Activated T-helper 1 cell treated with anti-CD3 and anti-CD28 coated beads, Interleukin-12 subunit alpha, Interleukin-12 subunit beta, Interleukin-2, Interleukin-4 antibody, amounts not matched to agents 30 ng/mL and 10 ng/mL and 1 ng/mL, durations not matched to agents 14 hours and 24 hours and 36 hours (primary cell): ENCODE measurements at places on chromosomes 3 and 15. TPM values are rescaled to one million over a fixed set of nuclear protein-coding genes. Genes with fewer than 3 reads are reported as not detected.

MINAR1 gene
- 0.60 and 0.93 TPM in 2 replicates for total RNA-seq

ITIH1 gene
- total RNA-seq: not detected in 2 replicates

FBN1 gene
- 0.47 and 0.61 TPM in 2 replicates for total RNA-seq

GABRB3 gene
- not detected in 2 replicates for total RNA-seq

GRCh38 chr3:118628704-118629341 lies 405.8 kb downstream of the IGSF11 start:
- no peaks in the 10 kb centered on the region for H3K36me3 ChIP-seq
- H3K27me3 ChIP-seq: peaks cover 3% of the 10 kb centered on the region
- no peaks in the 10 kb centered on the region for H3K4me1 ChIP-seq
- no peak for DNase-seq
- no peak overlapping the region for H3K4me3 ChIP-seq

GRCh38 chr3:19489936-19490335 lies 341.6 kb downstream of the KCNH8 start:
- no peak for DNase-seq
- no peaks in the 10 kb centered on the region for H3K36me3 ChIP-seq
- no peaks in the 10 kb centered on the region for H3K27me3 ChIP-seq
- H3K4me1 ChIP-seq: no peaks in the 10 kb centered on the region

DNA sequence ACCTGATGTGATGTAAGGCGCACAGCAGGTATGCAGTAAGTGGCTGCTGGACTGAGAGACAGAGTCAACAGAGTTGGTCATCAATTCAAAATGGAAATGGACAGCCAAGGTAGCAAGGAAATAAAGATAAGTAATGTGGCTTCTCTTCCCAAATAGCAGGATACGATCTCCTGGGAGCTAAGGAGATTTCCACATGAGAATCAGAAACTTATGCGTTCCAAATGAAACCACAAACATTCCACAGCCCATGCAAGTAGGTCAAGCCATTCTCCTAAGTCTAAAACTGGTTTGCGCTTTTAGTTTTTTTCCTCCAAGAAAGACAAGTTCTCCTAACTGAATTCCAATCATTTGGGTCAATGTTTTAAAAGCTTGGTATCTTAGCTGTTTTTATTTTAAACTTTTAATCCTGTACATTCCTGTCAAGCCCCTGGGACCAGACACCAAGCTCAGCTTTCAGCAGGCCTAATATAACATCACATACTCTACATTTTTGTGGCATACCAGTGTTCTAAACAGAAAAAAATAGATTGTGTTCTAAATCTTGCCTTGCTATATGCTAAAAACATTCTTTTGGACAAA lies 73.7 kb upstream of the TSPAN3 start:
- no peak for DNase-seq
- H3K4me3 ChIP-seq: no peak overlapping the region
- peaks cover 5% of the 10 kb centered on the region for H3K4me1 ChIP-seq
- peaks cover 14% of the 10 kb centered on the region for H3K36me3 ChIP-seq
- no peaks in the 10 kb centered on the region for H3K27me3 ChIP-seq

DNA sequence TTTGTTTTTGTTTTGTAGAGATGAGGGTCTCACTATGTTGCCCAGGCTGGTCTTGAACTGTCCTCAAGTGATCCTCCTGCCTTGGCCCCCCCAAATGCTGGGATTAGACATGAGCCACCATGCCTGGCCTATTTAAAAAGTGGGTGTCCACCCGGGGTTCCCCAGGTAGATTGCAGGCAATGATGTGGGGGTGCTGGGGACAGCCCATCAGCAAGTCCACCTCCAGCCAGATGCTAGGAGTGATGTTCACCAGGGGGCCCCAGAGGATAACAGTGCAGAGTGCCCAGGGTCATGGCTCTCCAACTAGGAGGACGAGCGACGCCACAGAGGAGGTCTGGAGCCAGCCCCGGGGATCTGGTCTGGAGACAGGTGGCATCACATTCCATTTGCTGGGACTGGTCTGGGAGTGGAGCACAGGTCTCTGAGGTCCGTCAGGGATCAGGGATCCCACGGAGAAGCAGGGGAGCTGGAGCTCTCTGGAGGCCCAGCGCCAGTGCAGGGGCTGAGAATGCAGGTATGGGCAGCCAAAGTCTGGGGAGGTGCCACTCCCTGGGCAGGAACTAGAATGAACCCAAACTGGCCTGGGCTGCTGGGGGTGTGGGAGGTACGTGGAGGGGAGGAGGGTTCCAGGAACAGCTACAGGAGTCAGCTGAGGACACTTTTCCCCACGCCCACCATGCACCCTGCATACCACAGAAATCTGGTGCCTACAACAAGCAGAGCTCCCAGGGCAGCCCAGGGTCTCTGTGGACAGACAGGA lies 51.2 kb upstream of the PCSK6 start:
- no peaks in the 10 kb centered on the region for H3K27me3 ChIP-seq
- no peak overlapping the region for H3K27ac ChIP-seq
- H3K4me3 ChIP-seq: no peak overlapping the region
- H3K36me3 ChIP-seq: no peaks in the 10 kb centered on the region
- H3K4me1 ChIP-seq: no peaks in the 10 kb centered on the region

TRIP4 gene
- 17.5 and 21.7 TPM in 2 replicates for total RNA-seq

- H3K4me3 ChIP-seq: no peak overlapping the region
- no peaks in the 10 kb centered on the region for H3K36me3 ChIP-seq
- H3K4me1 ChIP-seq: peaks cover 5% of the 10 kb centered on the region
Measured at GRCh38 chr3:69425249-69425648, 39.4 kb upstream of the FRMD4B start.

DNA sequence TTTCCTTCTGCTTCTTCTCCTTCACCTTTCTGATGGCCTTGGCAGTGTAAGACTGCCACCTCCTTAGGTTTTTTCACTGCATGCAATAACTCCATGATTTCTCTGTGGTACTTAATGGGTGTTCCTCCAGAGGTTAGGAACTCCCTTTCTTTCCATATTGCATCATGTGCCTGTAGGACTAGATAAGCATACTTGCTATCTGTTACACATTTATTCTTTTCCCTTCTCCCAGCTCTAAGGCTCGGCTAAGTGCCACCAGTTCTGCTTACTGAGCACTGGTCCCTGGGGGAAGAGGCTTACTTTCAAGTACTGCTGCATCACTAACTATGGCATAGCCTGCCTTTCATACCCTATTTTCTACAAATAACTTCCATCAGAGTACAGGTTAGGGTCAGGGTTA lies 351.8 kb downstream of the OTOL1 start:
- H3K4me1 ChIP-seq: no peaks in the 10 kb centered on the region
- no peak for DNase-seq
- no peak overlapping the region for H3K27ac ChIP-seq
- no peak overlapping the region for H3K4me3 ChIP-seq
- no peaks in the 10 kb centered on the region for H3K36me3 ChIP-seq

DNA sequence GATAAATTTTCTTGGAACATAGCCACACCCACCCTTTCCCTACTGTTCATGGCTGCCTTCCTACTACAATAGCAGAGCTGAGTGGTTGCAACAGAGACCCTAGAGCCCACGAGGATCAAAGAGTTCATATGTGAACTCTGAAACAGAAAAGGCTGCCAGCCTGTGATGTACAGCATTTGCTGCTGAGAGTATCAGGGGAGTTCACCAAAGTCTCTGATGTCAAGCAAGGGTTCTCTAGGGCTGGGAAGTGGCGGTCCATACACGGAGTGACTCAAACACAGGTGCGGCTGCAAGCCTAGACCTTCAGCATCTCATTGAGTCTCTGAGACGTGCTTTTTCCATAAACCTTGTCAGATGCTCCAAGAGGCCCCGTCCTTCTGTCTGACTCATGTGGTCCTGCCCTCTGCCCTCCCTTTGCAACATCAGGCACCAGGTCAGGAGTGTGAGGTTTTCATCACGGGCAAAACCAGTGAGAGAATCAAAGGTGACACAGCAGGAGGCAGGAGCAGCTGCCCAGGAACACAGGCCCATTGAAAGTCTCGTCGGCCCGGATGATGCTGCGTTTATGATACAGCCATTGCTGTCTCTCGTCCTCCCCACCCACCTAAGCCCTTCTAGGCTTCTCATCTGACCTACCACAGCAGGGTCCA lies 42.9 kb downstream of the PCSK6 start:
- no peak for DNase-seq
- H3K4me1 ChIP-seq: no peaks in the 10 kb centered on the region
- H3K27ac ChIP-seq: no peak overlapping the region
- H3K4me3 ChIP-seq: no peak overlapping the region
- H3K27me3 ChIP-seq: no peaks in the 10 kb centered on the region

GRCh38 chr15:40029979-40030893 lies 8.7 kb downstream of the SRP14 start:
- H3K27me3 ChIP-seq: no peaks in the 10 kb centered on the region
- no peak overlapping the region for H3K4me3 ChIP-seq
- no peaks in the 10 kb centered on the region for H3K4me1 ChIP-seq
- peaks cover 34% of the 10 kb centered on the region for H3K36me3 ChIP-seq

TRAK1 gene
- total RNA-seq: 32.6 and 33.8 TPM in 2 replicates

CRYGS gene
- total RNA-seq: 3.2 TPM in 2 replicates

MYEF2 gene
- total RNA-seq: 20.3 and 21.1 TPM in 2 replicates

GRCh38 chr3:44252332-44252959 lies 10.8 kb downstream of the TOPAZ1 start:
- no peaks in the 10 kb centered on the region for H3K27me3 ChIP-seq
- no peak overlapping the region for H3K27ac ChIP-seq
- no peaks in the 10 kb centered on the region for H3K36me3 ChIP-seq

GRCh38 chr3:57691411-57692132 lies 1.3 kb downstream of the DENND6A start:
- peaks cover 39% of the 10 kb centered on the region for H3K4me1 ChIP-seq
- H3K36me3 ChIP-seq: peaks cover 13% of the 10 kb centered on the region
- H3K4me3 ChIP-seq: peak overlapping the region; percentile 91
- no peaks in the 10 kb centered on the region for H3K27me3 ChIP-seq

SV2B gene
- total RNA-seq: 0.08 and 0.12 TPM in 2 replicates

PTH1R gene
- total RNA-seq: not detected in 2 replicates

GRCh38 chr3:47409688-47410416 lies 29.0 kb downstream of the PTPN23 start:
- no peak for DNase-seq
- no peaks in the 10 kb centered on the region for H3K27me3 ChIP-seq
- H3K4me3 ChIP-seq: no peak overlapping the region
- no peaks in the 10 kb centered on the region for H3K4me1 ChIP-seq
- H3K27ac ChIP-seq: no peak overlapping the region

SLC35G2 gene
- total RNA-seq: 2.6 and 3.0 TPM in 2 replicates

GRCh38 chr3:196073255-196073753 lies 8.6 kb downstream of the TFRC start:
- H3K36me3 ChIP-seq: peaks cover 53% of the 10 kb centered on the region
- peak overlapping the region; percentile 24 for H3K4me3 ChIP-seq
- H3K4me1 ChIP-seq: peaks cover 63% of the 10 kb centered on the region
- H3K27ac ChIP-seq: peak overlapping the region; percentile 79
- no peaks in the 10 kb centered on the region for H3K27me3 ChIP-seq

- no peaks in the 10 kb centered on the region for H3K36me3 ChIP-seq
- H3K27me3 ChIP-seq: no peaks in the 10 kb centered on the region
- DNase-seq: no peak
- no peaks in the 10 kb centered on the region for H3K4me1 ChIP-seq
- H3K4me3 ChIP-seq: no peak overlapping the region
- H3K27ac ChIP-seq: no peak overlapping the region
Measured at GRCh38 chr3:65671004-65671403, 367.7 kb downstream of the MAGI1 start.

DNA sequence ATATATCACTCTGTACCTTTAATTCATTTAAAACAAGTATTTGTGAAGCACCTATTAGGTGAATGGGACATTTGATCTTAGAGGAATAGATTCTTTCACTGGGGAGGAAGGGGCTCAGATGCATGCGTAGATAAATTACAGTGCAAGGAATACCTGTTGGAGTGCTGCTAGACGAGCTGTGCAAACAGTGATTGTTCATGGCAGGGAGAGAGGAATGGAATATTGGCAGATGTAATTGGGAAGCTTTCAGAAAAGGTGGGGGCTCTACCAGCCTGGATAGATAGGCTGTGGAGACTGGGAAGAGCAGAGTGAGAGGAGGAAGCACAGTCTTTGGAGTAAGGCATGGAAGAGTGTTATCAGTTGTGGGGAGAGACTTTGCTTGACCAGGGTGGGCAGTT lies 116.8 kb downstream of the AKAP13 start:
- no peak overlapping the region for H3K4me3 ChIP-seq
- no peak overlapping the region for H3K27ac ChIP-seq
- peaks cover 53% of the 10 kb centered on the region for H3K4me1 ChIP-seq
- no peaks in the 10 kb centered on the region for H3K36me3 ChIP-seq

DNA sequence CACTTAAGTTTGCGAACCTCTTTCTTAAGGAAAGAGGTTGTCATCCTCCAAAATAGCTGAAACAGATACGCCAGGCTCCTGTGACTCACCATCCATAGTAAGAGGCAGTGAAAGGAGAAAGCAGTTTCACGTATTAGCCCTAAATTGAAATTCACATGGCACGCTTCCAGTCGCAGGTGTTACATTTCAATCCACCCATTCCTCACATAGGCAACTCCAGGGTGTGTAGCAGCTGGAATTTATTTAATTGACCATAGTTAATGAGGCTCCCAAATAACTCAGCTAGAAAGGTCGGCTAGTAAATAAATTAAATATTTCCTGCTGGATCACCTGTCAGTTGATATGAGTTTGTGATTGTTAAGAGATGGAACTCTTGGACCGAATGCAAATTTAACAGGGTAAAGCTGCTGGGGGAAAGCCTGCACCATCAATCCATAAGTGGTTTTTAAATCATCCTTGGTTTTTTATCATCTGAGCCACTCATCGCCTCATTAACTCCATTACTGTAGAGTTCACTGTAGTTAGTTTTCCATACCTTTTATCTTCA lies 19.6 kb downstream of the NSUN3 start:
- no peak for DNase-seq
- H3K4me3 ChIP-seq: no peak overlapping the region
- H3K4me1 ChIP-seq: peaks cover 38% of the 10 kb centered on the region
- H3K27me3 ChIP-seq: no peaks in the 10 kb centered on the region
- H3K36me3 ChIP-seq: peaks cover 4% of the 10 kb centered on the region
- no peak overlapping the region for H3K27ac ChIP-seq

- H3K27ac ChIP-seq: no peak overlapping the region
- H3K4me1 ChIP-seq: no peaks in the 10 kb centered on the region
- no peaks in the 10 kb centered on the region for H3K36me3 ChIP-seq
- DNase-seq: no peak
Measured at GRCh38 chr3:70053293-70053692, 53.8 kb downstream of the SAMMSON start.

- peaks cover 21% of the 10 kb centered on the region for H3K36me3 ChIP-seq
- no peaks in the 10 kb centered on the region for H3K27me3 ChIP-seq
- peak overlapping the region; percentile 38 for H3K27ac ChIP-seq
- H3K4me3 ChIP-seq: no peak overlapping the region
- DNase-seq: no peak
Measured at GRCh38 chr15:64447536-64448315, 12.7 kb upstream of the ZNF609 start.

- peaks cover 4% of the 10 kb centered on the region for H3K36me3 ChIP-seq
- H3K4me1 ChIP-seq: peaks cover 2% of the 10 kb centered on the region
- DNase-seq: no peak
- no peaks in the 10 kb centered on the region for H3K27me3 ChIP-seq
- H3K4me3 ChIP-seq: no peak overlapping the region
- H3K27ac ChIP-seq: no peak overlapping the region
Measured at GRCh38 chr3:51581524-51581923, 43.0 kb downstream of the RAD54L2 start.

- DNase-seq: no peak
- H3K27ac ChIP-seq: no peak overlapping the region
- peaks cover 21% of the 10 kb centered on the region for H3K36me3 ChIP-seq
Measured at GRCh38 chr3:196772102-196772501, 32.4 kb downstream of the PAK2 start.
